Activated CD4-positive, CD25-positive, alpha-beta regulatory T cell treated with anti-CD3 and anti-CD28 coated beads, Interleukin-2, amount 50 U/mL, for 16 hours (primary cell): ENCODE measurements at places on chromosomes 12 and 14.

- no peak for DNase-seq
These were observed at the start of gene AKAP6 for GRCh38 chr14:32329146-32329545. Gene AKAP6 (plus strand): TSS chr14:32329298. CDS start chr14:32433494, 104,196 bp downstream.

GRCh38 chr12:66901138-66901932, 222.5 kb upstream of the GRIP1 start:
- DNase-seq = no peak

GRCh38 chr12:108449478-108449877, 65.6 kb upstream of the FICD start:
- DNase-seq = no peak

GRCh38 chr14:52325126-52325525, 11.0 kb downstream of the PTGER2 start:
- DNase-seq = no peak

GRCh38 chr12:19527866-19528265, 88.6 kb downstream of the AEBP2 start:
- DNase-seq = no peak

DNA sequence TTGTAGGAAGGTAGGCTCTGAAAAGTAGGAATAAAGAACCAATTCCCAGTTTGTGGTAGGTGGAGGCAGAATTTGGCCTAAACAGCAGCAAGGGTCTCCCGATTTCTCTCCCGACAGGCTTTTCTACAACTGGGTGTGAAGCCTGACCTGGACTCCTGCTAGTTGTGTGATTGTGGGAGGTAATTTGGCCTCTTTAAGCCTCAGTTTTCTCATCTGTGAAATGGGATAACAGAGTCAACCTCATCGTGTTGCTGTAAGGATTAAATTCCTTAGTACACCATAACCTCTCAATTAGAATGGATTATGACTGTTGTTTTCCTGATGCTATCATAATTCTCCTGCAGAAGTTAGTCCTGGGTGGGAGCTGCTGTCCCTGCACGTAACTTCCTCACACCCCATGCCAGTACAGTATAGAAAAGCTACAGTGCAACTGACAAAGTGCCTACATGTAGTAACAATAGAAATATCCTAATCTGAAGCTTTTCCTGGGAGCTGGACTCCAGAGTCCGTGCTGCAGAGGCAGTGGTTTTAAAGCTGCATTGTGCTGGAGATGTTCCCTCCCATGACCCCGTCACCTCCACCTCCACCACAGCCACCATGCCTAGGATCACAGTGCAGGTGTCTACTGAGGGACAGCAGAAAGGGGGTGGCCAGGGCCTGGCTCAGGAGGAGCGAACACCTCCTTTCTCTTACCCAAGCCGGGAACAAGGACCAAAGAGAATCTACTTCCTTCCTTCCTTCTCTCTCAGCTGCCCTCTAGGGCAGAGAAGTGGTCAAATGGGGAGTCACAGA, 76.5 kb downstream of the FBXL14 start:
- DNase-seq = no peak

DNA sequence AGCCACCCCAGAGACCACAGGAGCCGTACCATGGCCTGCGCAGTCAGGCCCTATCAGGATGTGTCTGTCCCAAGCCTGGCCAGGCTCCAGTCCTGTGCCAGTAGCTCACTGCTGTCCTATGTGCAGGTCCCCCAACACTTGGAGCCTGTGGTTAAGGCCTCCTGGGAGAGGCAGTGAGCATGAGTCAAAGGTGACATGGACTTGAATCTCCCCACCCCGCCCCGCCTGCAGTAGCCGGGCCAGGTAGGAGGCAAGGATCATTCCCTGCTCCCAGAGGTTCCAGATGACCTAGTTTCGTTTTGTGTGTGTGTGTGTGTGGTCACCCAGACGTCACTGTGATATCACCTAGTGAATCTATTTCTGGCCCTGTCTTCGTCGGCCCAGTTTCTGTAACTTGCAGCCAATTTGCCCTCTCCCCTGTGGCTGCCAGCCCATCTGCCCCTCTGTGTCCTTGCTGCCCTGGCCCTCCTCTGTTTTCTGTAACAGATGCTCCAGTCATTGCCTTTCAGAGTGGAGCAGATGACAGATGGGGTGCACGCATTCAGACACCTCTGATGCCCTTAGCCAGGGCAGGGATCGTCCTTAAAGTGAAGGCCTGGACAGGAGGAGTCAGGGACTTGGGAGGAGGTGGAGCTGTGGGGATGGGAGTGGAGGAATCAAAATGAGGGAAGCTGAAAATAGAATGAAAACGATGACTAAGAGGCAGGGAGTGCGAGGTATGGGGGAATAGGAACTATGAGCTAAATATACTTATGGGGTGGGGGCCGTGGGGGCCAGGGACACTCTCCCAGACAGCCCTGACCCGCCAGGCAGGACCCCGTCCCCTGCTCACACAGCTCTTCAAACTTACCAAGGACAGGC, 37.4 kb downstream of the SLC6A12 start:
- DNase-seq = no peak

GRCh38 chr12:120858306-120859088, 45.7 kb downstream of the SPPL3 start:
- DNase-seq = no peak

- no peak for DNase-seq
These were observed 49.5 kb downstream of the MYF5 start for GRCh38 chr12:80766210-80766609.
